ENCODE measurements at places on chromosomes 5 and 9. TPM values are rescaled to one million over a fixed set of nuclear protein-coding genes. Genes with fewer than 3 reads are reported as not detected.

GRCh38 chr5:62465985-62466925 is 53.7 kb downstream of the IPO11 start:
- DNase-seq: no peak
- peaks cover 9% of the 10 kb centered on the region for H3K36me3 ChIP-seq
- H3K4me1 ChIP-seq: peaks cover 7% of the 10 kb centered on the region
- no peak overlapping the region for H3K27ac ChIP-seq
- no peaks in the 10 kb centered on the region for H3K27me3 ChIP-seq

GRCh38 chr5:15267966-15268365 is 232.0 kb upstream of the FBXL7 start:
- DNase-seq: no peak
- H3K36me3 ChIP-seq: no peaks in the 10 kb centered on the region
- H3K27me3 ChIP-seq: no peaks in the 10 kb centered on the region
- no peaks in the 10 kb centered on the region for H3K4me1 ChIP-seq
- H3K27ac ChIP-seq: no peak overlapping the region

GRCh38 chr5:143311955-143312354 is 91.5 kb downstream of the NR3C1 start:
- DNase-seq: no peak
- H3K27ac ChIP-seq: no peak overlapping the region
- peaks cover 78% of the 10 kb centered on the region for H3K4me1 ChIP-seq
- H3K36me3 ChIP-seq: no peaks in the 10 kb centered on the region
- H3K27me3 ChIP-seq: no peaks in the 10 kb centered on the region

DNA sequence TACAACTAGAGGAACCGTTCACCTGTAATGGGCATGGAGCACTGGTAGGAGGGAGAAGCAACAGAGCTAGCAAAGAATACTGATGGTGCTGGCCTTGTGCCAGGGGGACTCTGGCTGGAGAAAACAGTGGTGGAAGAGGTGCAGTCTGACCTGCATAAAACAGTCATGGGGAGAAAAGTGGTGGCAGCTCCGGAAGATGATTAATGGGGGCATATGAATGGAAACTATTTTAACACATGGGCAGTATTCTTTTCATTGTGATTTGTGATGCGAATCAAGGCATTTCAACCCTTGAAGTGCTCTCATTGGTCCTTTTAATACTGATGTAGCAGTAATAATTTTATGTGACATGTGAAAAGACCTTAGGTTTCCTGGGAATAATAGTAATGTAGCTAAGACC is 219.6 kb downstream of the ADAMTS6 start:
- H3K36me3 ChIP-seq: no peaks in the 10 kb centered on the region
- DNase-seq: no peak

GRCh38 chr5:1474866-1475543 is 29.8 kb upstream of the SLC6A3 start:
- H3K36me3 ChIP-seq: peaks cover 84% of the 10 kb centered on the region
- H3K27me3 ChIP-seq: no peaks in the 10 kb centered on the region
- H3K27ac ChIP-seq: no peak overlapping the region
- DNase-seq: no peak
- peaks cover 5% of the 10 kb centered on the region for H3K4me1 ChIP-seq

DNA sequence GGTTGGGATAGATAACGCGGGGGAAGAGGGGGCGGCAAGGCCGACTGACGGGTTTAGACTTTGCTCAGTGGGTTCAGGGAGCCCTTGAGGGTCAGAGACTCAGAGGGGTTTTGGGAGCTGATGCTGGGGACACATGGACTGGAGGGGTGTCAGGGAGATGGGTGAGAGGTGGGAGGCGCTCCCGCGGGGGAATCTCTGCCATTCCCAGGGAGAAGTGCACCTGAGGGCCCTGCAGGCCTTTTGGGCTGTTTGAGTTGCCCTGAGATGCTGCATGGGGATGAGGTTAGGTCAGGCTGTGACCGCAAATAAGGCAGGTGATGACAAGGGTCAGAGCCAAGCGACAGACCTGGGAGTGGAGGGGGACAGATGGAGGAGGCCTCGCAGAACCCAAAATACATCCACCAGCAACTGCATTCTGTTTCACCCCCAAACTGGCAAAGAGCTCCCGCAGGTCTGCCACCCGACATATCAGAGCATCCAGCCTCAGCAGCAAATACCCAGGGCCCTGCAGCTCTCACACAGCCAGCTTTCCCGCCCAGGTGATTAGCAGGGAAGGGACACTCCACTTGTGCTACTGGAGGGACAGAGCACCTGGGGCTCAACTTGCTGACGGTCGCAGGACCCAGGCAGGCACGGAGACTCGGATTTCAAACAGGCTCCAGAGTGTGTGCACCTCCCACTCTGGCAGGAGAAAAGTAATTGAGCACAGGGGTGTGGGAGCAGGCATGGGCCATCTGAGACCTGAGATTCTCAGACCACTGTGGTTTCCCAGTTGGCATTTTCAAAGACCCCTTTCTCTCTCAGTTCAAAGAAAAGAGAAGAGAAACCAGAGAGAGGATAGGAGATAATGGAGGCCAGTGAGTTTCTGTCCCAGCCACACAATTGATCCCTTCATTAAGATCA is 26.4 kb downstream of the TMOD1 start:
- no peak for DNase-seq
- peaks cover 41% of the 10 kb centered on the region for H3K36me3 ChIP-seq
- H3K27me3 ChIP-seq: no peaks in the 10 kb centered on the region
- peak overlapping the region; percentile 92 for H3K27ac ChIP-seq

GRCh38 chr5:6181871-6182270 is 196.5 kb downstream of the MED10 start:
- H3K27ac ChIP-seq: no peak overlapping the region
- DNase-seq: no peak
- H3K36me3 ChIP-seq: no peaks in the 10 kb centered on the region
- H3K4me1 ChIP-seq: no peaks in the 10 kb centered on the region
- H3K27me3 ChIP-seq: no peaks in the 10 kb centered on the region
- no peak overlapping the region for H3K4me3 ChIP-seq

GRCh38 chr9:94866770-94867169 is 140.3 kb downstream of the AOPEP start:
- DNase-seq: no peak
- peaks cover 62% of the 10 kb centered on the region for H3K4me1 ChIP-seq
- H3K27ac ChIP-seq: peak overlapping the region; percentile 80

- no peaks in the 10 kb centered on the region for H3K27me3 ChIP-seq
- peak overlapping the region; percentile 93 for H3K4me3 ChIP-seq
- DNase-seq: no peak
- H3K4me1 ChIP-seq: peaks cover 18% of the 10 kb centered on the region
These were observed 746 bp downstream of the STRBP start for GRCh38 chr9:123267481-123268198.

- H3K27ac ChIP-seq: no peak overlapping the region
- peaks cover 40% of the 10 kb centered on the region for H3K4me1 ChIP-seq
- H3K36me3 ChIP-seq: peaks cover 32% of the 10 kb centered on the region
- DNase-seq: no peak
- no peaks in the 10 kb centered on the region for H3K27me3 ChIP-seq
- H3K4me3 ChIP-seq: no peak overlapping the region
These were observed 5.5 kb downstream of the DNLZ start for GRCh38 chr9:136358016-136358415.

Gene GALNT12
- total RNA-seq: 12.4 TPM

Gene CYSTM1
- total RNA-seq: 81.0 TPM

Gene GRM6
- not detected for total RNA-seq

Gene SKP2
- total RNA-seq: 9.2 TPM

Gene PDZD2
- total RNA-seq: 10.2 TPM

Gene TENT4A
- total RNA-seq: 21.9 TPM

Gene JAKMIP2
- 0.91 TPM for total RNA-seq
